Mesenteric fat pad (tissue), 1 donor: ENCODE measurements at places on chromosomes 7 and 10. TPM values are rescaled to one million over a fixed set of nuclear protein-coding genes. Genes with fewer than 3 reads are reported as not detected.

The CYP26C1 gene
- total RNA-seq = 0.22 TPM

The SAMD9L gene
- 12.4 TPM for total RNA-seq

The PTPN20 gene
- total RNA-seq = 0.74 TPM

The RPA3 gene
- 16.3 TPM for total RNA-seq

- no peak for DNase-seq
Observed at GRCh38 chr7:107982918-107983389, 20.0 kb downstream of the LAMB1 start.

DNA sequence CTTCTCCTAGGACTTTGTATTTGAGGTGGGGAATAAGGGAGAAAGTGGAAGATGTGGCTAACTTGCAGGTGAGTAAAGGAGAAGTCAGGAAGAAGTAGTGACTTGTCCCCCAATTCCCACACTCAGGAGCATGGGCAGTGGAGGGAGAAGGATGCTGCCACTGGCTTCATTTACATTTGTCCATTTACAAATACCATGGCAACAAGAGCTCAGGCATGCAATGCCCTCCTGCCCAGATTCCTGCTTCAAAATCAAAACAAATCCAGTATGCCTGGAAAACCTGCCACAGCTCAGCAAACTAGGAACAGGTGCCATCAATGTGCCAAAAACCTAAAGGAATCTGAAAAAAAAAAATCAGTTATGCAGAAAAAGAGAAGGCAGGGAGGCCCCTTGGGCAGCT, 139.9 kb downstream of the KCNMA1 start:
- DNase-seq = no peak

DNA sequence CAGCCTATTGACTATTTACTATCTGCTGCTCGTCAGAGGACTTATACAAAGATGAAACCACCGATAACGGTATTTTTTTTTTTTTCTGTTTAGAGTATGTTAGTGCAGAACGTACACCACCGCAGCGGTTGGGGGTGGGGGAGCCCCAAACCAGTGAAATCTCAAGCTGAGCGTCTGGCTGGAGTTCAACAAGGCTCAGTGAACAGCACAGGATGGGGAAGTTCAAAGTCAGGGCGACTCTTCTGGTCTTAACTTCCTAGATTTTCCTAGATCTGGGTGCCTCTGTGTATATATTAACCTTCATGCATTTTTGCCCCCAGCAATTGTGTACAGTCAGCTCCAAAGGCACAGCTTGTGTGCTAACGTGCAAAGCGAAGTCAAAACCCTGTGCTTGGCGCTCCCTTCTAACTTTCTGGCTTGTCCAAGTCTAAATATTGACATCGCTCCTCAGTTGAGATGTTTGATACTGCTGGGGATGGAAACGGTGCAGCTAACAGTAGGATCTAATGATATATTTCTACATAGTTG, 1.1 kb downstream of the RHOBTB1 start:
- no peak for DNase-seq

- no peak for DNase-seq
Observed at GRCh38 chr10:30683496-30683895, 53.9 kb upstream of the LYZL2 start.

GRCh38 chr10:5971315-5971832, 6.0 kb downstream of the IL15RA start:
- DNase-seq = peak; percentile 85

DNA sequence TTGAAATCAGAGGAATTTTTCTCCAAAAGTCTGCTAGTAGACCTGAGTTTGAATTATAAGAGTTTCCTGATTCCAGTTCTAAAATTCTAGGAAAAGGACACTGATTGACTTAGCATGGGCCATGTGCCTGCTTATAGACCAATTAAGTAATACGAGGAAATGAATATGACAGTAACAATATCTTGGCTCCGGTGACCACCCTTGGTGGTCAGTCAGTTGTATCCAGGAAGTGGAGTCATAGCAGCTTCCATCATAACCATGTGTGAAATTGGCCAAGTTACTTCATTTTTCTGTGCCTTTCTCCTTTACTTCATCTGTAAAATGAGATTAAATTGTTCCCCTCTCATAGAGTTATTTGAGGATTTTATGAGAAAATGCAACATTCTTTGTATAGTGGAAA, 66.9 kb downstream of the MTPAP start:
- DNase-seq = no peak

DNA sequence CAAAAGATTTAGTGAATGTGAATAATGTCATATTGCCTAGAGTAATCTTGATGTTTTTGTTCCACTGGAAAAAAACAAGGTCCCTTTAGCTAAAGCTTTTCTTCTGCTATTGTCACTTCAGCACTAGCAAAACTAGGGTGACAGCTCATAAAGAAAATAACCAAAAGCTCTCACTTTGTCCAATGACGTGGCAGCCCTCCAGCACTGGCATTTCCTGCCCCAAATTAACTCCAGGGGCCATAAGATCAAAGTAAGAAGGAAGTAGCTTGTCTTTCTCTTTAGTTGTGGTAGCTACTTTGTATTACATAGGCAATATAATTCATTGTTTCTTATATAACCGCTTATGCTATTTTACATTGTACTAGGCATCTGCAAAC, 47.3 kb downstream of the LRRN3 start:
- no peak for DNase-seq

DNA sequence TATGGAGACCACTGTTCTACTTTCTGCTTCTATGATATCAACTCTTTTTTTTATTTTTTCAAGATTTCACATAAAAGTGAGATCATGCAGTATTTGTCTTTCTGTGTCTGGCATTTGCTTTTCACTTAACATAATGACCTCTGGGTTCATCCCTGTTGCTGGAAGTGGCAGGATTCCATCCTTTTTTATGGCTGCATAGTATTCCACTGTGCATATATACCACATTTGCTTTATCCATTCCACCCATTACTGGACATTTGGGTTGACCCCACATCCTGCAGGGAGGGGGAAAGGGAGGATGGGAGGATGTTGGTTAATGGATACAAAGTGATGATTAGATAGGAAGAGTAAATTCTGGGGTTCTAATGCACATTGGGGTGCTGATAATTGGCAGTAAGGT, 80.3 kb upstream of the NPTX2 start:
- no peak for DNase-seq

GRCh38 chr10:74677951-74678350, 148.4 kb upstream of the KAT6B start:
- DNase-seq = no peak
